SJCRH30 (cell line): ENCODE measurements at places on chromosomes 3 and 15. TPM values are rescaled to one million over a fixed set of nuclear protein-coding genes. Genes with fewer than 3 reads are reported as not detected.

- H3K36me3 ChIP-seq: no peaks in the 10 kb centered on the region
- no peak overlapping the region for H3K27ac ChIP-seq
- no peak overlapping the region for H3K4me3 ChIP-seq
- DNase-seq: no peak
- peaks cover 9% of the 10 kb centered on the region; the same call in 1 of the 2 replicates for H3K4me1 ChIP-seq
These were observed 115.7 kb downstream of the MBNL1 start for GRCh38 chr3:152384412-152384811.

GRCh38 chr15:92943581-92943980, 43.5 kb downstream of the CHD2 start:
- no peak for DNase-seq
- H3K4me1 ChIP-seq: no peaks in the 10 kb centered on the region
- no peak overlapping the region for H3K4me3 ChIP-seq
- H3K36me3 ChIP-seq: peaks cover 95% of the 10 kb centered on the region
- H3K27ac ChIP-seq: no peak overlapping the region
- no peaks in the 10 kb centered on the region for H3K27me3 ChIP-seq

DNA sequence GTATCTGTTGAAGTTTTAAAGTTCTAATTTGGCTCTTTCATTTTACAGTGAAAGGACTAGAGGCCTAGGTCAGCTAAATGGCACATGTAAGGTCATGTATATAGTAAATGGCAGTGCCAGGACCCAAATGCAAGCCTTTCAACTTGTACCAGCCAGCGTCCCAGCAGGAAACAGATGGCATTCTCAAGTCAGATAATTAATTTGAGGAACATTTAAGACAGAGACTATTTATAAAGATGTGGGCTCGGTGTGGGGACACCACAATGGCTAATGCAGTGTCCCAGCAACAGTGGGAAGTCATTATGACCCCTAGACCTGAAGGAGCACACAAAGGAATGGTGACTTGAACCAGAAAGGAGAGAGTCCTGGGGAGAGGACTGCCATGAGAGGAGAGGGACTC, 6.1 kb downstream of the MINDY4B start:
- H3K36me3 ChIP-seq: no peaks in the 10 kb centered on the region
- no peaks in the 10 kb centered on the region for H3K4me1 ChIP-seq
- no peak overlapping the region for H3K4me3 ChIP-seq
- H3K27ac ChIP-seq: no peak overlapping the region

Gene PTH1R
- 6.6 and 6.7 TPM in 2 replicates for total RNA-seq

Gene NCKIPSD
- total RNA-seq: 11.8 and 13.7 TPM in 2 replicates

Gene FGF7
- total RNA-seq: 28.8 and 31.2 TPM in 2 replicates
